ELF-1 (cell line): ENCODE measurements at places on chromosomes 7 and 10.
A peak's percentile ranks its signal among the peaks of the same experiment; 100 is the strongest.

- no peak for DNase-seq
These were observed 305.8 kb downstream of the PLXNA4 start for GRCh38 chr7:132270517-132270916.

DNA sequence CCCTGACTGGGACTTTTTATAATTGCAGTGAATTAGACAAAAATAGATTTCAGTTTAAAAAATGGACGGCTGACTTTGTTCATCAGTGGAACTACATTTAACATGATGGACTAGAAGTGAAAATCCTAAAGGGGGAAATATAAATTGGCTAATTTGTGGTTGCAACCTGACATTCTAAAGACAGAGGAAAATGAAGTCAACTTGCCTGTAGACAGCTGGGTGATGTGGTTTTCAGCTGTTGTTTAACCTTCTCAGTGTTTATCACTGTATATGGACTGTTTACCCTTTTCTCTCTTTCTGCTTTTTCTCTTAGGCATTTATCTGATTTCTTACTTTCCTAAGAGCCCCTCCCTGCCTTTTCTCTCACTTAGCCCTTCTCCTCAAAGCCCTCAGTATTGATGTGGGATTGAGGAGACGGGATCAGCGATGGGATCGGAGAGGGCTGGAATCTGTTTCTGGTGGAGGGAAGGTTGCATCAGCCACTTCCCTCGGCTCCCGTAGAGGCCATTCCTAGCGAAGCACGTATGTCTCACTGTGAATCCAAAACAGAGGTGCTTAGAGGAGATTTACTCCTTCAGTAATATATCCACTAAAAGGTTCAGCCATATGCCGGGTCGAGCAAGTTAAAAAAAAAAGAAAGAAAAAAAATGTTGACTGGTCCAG, 109.0 kb upstream of the KLF6 start:
- DNase-seq: peak; percentile 70

GRCh38 chr10:109203646-109204353, 719.5 kb downstream of the XPNPEP1 start:
- DNase-seq: no peak

DNA sequence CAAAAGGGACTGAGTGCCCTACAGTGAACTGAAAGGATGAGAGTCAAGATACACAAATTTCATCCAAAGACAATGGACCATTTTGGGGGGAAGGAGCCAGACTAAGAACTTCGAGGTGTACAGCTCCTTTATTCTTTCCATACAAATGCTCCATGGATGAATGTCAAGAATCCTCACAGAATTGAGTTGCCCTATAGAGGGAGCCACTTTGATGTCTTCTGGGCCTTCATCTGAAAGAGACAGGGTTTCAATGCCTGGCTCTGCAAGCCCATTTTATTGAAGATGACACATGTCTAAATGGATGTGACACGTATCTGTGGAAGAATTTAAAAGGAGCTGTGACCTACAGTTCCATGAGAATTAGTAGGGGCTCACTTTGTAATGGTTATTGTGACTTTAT, 32.0 kb upstream of the NRG3 start:
- peak; percentile 3 for DNase-seq

- DNase-seq: no peak
These were observed 52.0 kb upstream of the FIGNL1 start for GRCh38 chr7:50502001-50502684.

GRCh38 chr10:96591946-96592345, 5.1 kb upstream of the TM9SF3 start:
- no peak for DNase-seq

DNA sequence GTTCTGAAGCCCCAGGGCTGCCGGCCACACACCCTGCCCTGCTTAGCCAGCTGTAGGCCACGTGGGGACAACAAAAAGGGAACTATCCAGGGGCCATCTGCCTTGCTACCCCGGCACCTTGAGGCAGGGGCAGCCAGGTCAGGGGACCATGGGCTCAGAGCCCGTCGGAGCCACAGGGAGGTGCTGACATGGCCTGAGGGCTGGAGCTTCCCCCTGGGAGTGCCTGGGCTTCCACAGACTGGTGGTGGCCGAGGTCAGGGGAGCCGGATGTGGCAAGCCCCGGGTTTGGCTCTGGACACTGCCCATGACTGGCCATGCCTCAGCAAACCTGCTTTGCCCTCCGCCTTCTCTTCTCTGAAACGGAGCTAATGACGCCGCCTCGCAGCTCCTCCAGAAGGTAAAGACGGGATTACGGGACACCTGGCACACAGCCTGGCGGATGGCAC, 178.5 kb downstream of the EBF3 start:
- DNase-seq: no peak

GRCh38 chr10:103711351-103711994, 143.9 kb downstream of the SH3PXD2A start:
- DNase-seq: no peak

DNA sequence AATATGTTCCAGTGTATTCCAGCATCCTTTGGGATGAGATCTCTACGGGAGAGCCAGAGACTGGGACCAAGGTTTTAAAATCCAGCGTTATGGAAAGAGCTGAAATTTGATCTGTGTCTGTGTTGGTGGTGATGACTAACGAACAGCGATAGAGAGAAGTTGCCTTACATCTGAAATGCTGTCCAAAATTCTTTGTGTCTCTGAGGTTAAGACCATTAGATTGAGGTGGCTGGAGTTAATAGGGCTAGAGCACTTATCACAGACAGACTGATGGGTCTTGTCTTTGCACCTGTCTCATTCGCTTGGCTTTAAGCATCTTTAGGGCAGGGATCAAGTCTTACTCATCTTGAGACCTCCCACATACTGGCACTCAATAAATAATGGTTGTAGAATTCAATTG, 41.0 kb upstream of the RAPGEF5 start:
- no peak for DNase-seq

- peak; percentile 60 for DNase-seq
These were observed 16.3 kb downstream of the CYTH3 start for GRCh38 chr7:6256109-6256483.

- peak; percentile 94 for DNase-seq
These were observed at the start of gene SKIDA1 for GRCh38 chr10:21525367-21526187. SKIDA1 (minus strand) TSS chr10:21525682; CDS start chr10:21517822, 7,860 bp downstream.

DNA sequence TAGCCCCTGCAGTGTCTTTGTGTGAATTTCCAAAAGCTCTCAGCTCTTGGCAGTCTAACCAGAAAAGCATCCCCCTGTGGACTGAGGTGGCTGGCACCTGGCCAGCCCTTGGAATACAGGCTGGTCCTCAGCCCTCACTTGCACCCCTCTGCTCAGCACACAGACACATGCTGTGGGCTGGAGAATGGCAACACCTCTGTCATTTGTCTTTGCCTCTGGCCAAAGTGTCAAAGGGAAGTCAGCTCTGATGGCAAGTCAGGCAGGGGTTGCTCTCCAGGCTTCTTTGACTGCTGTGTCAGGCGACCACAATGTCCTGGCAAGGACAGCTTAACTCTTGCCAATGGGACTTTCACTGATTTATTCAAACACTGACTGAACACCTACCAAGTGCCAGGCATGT, 724.8 kb downstream of the INHBA start:
- no peak for DNase-seq

DNA sequence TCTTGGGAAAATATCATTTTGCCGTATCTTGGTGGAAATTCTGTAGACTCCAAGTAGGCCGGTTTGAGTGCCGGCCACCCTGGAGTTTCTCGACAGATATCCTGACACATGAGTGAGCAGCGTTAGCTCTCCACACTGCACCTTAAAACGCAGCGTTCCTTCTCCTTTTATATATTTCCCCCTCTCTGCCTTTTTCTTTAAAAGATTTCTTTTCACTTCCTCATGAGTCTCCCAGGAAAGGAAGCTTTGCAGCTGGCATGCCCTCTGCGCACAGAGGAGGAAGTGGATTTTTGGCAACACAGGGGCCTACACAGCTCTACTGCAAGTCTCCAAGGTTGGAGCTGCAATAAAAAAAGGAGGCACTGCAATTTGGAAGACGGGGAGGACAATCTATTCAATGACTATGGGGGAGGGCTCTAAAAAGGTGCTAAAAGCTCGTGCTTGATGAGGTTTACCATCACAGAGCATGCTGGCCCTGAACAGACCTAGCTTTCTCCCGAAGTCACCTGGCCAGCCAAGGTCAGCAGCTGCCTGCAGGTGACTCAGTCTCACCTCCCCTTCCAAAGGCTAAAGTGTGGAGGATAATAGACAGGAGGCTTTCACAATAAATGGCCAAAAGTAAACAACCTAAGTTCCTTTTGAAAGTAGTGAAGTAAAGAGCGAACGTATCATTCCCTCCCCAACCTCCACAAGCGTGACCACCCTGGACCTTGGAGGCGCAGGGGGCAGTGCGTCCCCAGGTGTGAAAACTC, 252.8 kb downstream of the ZMYND11 start:
- no peak for DNase-seq

DNA sequence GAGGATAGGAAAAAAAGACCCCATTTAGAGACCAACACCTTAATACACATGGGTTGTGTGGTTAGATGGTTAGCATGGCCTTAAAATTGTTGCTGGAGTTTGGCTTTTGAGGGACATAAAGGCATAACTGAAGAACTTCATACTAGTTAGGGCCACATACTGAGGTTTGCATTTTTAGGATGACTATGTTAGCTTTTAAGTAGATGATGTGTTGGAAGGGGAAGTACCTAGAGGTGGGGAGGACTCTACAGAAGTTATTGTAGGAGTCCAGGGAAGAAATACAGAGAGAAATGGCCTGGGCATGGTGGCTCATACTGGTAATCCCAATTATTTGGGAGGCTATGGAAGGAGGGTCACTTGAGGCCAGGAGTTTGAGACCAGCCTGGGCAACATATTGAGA, 40.5 kb downstream of the ENTPD1 start:
- DNase-seq: no peak

DNA sequence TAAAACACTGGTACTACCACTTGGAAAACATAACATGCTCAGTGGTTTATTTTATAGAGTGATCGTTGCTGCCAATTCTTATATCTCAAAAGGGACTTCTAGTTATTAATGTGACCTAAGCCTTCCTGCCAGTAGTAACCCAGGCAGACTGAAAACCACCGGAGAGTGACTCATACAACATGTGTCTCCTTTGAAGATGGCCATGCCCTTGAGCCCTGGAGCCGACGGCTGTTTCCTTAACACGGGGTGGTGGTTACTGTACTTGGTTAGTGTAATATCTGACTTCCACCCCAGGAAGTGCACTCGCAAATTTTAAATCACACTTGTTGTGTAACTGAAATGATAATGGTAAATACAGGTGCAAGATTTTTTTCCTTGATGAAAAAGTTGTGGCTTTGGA, 30.5 kb downstream of the JAKMIP3 start:
- no peak for DNase-seq

DNA sequence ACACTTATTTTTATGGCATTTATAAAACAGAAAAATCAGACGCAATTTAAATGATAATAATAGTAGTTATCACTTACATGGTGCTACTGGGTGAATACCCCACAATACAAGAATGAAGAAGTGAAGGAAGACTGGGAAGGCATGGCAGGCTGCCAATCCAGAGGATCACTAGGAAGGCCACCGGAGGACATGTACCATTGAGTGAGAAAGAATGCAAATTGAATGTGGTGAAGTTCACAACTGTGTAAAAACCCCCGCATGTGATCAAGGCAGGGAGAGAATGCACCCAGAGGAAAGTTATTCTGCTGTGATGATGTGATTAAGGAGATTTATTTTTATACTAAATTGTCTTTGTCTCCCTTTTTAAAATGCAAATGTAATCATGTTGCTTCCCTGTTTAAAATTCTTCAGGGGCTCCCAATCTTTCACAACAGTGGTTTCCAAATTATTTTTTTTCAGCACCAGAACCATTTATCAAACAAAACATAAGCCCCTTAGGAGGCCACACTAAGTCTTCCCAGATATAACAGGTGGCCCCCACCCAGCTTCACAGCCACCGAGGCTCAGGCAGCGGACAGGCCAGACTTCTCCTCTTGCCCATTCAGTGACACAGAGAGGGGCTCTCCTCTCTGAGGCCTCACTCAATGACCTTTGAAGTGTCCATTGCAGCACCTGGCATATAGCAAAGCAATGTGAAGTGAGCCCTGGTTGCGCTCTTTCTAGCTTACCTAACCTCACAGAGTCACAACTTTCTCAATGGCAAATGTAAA, 59.6 kb downstream of the FRMPD2 start:
- no peak for DNase-seq

DNA sequence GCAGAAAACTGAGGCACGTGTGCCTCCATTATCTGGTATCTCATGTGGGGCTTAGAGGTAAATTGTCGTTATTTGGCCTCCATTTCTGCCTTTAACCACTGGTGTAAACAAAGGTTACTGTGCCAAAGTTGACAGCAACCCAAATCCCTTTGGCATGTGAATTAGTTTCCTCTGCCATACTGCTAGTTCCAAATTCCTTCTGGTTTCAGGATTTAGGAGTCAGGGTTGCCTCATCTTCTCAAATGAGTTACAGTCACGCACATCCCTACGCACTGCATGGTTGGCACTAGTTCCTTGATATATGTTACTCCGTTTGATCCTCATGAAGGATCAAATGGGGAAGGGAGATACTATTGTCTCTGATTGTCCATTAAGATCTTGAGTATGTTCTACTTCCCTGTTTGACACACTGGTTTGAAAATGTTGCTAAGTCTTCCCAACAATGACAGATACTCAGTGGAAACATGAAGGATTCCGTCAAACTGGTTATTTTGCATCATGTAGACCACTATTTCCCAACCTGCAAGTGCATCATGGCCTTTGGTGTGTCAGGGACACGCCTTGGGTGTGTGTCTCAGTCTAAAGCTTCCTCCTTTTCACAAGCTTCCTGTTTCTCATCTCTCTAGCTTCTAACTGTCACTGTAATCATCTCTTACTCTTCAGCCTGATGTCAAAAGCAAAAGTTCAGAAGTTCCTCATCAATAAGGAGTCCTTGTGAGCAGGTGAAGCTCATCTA, at the start of gene LIPN:
LIPN (plus strand) TSS at position 655 of the 736 bp plus-strand sequence. CDS start 1,386 bp downstream, outside the sequence.
- DNase-seq: no peak

DNA sequence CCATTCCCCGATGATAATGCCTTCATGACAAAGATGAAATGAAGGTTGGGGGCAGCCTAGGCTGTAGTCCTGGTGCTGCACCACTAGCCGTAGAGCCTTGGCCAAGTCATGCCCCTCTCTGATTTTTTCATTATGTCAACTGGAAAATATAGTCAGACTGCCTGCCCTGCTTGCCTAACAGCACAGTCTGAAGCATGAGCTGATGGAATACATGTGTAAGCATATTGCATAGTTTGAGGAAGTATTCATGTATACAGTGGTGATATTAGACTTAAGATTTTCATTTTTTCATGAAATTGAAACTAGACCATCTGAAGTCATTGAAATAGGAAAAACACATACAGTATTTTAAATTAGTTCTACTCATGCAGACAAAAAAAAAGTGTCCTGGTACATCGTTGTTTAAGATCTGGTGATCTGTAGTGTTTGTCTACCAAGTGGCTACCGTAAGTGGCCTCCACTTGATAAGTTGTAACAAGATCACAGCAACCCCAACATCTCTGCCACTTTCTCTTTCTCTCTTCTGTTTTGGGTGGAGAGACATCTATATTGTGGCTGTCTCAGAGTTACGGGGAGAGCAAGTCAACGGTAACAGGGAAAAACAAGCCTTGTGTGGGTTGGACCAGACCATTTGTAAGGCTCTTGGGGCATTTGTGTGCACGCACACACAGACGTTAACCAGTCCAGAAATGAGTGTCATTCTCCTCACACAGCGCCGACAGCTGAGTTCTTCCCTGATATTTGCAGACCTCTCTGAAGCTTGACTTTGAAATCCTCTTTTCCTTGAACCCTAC, 716.6 kb upstream of the GALNT17 start:
- no peak for DNase-seq
